CD4-positive, alpha-beta T cell treated with Interleukin-17A for 4 hours (primary cell): ENCODE measurements at places on chromosomes 11 and 22.
A peak's percentile ranks its signal among the peaks of the same experiment; 100 is the strongest.

DNA sequence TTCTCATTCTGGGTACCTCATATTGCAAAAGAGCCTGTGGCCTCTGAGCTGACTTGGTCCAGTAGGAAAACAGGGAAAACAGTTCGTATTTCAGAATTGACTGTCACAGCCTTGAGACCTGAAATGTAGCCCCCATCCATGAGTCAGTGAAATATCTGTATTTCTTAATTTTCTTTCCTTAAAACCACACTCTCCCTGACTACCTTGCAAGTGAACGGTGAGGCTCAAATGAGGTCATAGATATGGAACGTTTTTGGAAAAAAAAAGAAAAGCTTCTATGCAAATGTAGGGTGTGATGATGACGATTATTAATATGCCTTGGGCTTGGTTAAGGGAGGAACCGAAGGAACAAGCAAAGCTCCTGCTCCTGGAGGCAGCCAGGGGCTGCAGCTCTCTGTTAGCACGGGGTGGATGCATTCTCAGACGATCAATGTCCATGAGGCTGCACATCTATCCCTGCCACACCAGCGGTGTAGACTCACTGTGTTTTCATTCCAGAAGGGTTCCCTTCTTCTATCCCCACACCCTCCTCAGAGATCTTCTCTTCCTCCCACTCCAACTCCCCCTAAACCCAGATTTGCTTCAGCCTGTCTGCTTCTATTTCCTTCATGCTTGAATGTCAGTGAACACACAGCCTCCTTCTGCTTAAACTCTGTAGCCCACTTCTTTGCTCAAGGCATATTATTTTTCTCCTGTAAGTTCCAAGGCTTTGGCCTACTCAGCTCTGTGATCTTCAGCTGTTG is 29.2 kb upstream of the SCN3B start:
- DNase-seq, result no peak

- no peak for DNase-seq
These were observed 1.0 kb upstream of the KLHL35 start for GRCh38 chr11:75434051-75434450.

DNA sequence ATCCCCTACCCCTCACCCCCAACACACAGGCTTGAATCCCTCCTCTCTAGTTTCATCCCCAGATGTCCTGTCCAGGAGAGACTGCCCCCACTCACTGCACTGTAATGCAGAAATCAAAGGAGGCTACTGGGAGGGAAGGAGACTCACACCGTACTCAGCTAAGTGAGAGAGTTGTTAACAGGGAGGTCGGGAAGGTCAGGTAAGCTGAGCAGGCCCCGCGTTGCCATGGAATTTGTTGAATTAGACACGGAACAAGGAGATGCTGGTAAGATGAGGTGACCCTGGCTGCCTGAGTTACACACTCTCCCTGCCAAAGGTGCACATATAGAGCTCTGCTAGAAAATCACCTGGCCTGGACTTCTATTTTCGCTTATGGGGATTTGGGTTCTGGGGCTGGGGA is 197.9 kb downstream of the NXPE2 start:
- no peak for DNase-seq

DNA sequence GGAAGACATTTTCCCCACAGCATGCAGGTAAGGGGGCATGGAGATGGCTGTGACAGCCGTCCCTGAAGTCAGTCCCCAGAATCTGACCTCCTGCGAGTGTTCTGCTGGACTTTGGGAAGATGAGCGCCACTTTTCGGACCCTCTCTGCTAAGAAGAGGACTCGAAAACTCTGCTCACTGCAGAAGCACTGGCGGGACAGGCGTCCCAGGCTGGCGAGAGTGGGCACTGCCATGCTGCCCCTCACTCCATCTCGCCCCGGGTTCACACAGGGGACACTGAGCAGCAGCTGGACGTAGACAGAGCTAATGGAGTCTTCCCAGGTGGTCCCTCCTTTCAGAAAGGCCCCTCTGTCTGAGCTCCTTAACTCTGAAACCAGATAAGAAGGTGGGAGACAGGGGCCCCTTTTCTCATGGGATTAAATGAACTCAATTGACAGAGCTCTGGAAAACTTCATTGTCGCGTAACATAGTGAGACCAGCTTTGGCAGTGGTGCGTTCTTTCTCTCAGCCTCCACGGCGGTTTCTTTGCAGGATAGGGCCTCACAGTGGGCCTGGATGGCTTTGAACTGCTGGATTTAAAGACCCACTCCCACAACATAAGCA is 4.8 kb downstream of the ADAMTS8 start:
- no peak for DNase-seq

- no peak for DNase-seq
These were observed 941.3 kb downstream of the OPCML start for GRCh38 chr11:132590986-132591385.

DNA sequence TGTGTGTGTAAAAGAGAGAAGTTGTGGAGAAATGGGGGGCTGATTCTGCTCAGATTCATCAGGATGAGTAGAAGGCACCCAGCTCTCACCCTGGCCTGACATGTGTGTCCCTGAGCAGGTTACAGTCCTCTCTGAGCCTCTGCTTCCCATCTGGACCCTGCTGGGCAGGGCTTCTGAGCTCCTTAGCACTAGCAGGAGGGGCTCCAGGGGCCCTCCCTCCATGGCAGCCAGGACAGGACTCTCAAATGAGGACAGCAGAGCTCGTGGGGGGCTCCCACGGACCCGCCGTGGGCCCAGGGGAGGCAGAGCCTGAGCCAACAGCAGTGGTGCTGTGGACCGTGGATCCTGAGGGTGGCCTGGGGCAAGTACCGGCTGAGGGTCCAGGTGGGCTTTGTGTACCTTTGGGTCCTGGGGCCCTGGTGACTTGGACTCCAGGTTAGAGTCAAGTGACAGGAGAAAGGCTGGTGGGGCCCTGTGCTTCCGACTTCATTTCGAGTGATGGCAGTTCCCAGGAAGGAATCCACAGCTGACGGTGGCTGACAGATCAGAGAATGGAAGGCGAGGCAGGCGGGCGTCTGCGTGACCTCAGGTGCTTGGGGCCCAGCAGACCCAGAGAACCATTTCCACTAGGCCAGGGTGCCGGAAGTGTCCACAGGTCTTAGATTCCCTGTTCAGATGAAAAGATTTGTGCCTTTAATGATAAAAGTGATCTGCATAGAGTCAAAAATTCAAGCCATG is 21.9 kb downstream of the NEAT1 start:
- no peak for DNase-seq

DNA sequence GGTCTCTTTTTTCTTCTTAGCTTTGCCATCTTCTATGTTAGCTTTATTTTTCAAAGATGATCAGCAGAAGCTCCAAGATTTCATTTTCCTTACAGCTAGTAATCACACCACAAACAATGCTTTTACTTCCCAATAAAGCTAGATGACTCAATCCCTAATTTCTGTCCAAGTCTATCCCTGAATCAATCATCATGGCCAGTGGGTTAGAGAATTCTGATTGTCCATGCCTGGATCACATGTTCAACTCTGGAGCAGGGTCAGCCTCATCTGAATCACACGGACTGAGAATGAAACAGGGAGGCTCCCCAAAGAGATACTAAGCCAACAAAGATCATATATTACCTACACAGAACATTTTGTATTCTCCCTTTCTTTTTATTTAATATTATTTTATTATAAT is 79.6 kb downstream of the BBOX1 start:
- DNase-seq, result no peak

DNA sequence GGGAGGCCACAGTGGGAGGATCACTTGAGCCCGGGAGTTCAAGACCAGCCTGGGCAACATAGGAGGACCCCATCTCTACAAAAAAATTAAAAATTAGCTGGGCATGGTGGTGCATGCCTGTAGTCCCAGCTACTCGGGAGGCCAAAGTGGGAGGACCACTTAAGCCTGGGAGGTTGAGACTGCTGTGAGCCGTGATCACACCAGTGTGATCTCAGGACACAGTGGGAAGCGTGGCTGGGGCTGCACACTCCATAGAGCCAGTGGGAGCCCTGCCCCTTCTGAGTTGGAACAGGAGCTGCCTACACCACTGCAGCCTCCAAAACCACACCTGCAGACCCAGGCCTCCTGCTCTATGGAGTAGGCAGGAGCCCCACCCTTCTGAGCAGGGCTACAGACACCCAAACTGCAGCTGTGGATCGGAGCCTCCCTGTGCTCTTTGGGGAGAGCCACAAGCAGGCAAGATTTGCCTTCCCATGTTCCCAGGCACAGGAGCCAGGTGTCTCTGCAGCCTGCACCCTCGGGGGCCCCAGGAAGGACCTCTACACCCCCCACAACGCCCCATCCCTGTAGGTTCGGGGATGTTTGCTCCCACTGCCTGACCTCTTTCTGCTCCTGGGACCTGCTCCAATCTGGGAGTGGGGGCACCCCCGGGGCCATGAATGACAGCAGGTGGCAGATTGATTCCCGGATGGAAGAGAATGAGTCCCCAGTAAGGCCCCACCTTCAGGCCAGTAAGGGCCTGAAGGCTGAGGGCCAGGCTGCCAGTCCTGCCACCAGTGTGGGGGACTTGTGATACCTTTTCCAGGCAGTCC is 245.4 kb downstream of the BUD13 start:
- no peak for DNase-seq

- DNase-seq, result no peak
These were observed 33.7 kb downstream of the SHISAL1 start for GRCh38 chr22:44279069-44279360.

DNA sequence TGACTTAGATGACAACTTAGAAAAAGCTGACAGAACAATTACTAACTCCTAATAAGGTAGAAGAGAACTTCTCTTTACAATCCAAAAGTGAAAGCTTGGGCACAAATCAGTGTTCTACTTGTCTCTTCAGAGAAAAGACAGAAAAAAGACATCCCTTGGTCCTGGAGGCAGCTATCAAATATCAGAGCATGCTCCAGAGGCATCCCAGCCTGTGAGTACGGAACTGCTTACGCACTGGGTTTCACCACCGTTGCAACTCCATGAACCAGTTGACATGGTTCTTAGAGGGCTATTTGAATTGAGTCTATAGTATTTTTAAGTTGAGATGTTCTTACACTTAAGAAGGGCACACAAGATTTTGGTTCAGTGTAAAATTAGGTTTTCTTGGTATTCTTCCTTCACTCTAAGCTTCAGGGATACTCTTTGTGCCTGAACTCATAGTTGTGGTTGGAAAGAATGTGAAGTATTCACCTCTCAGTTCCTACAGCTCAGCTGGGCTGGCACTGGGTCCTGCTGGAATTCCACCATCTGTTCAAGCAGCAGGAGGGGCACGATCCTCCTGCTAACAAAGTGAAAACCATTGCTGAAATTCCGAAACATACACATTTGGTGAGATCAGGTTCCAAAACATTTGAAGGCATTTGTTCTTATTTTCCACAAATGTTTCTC is 6.3 kb downstream of the AKIP1 start:
- DNase-seq, result no peak

- DNase-seq, result no peak
These were observed 186.8 kb downstream of the SOX6 start for GRCh38 chr11:16169541-16169940.

GRCh38 chr11:85643191-85643614 is 4.6 kb upstream of the TMEM126A start:
- no peak for DNase-seq

- DNase-seq, result peak; percentile 66
These were observed 15.3 kb upstream of the CDC42BPG start for GRCh38 chr11:64859542-64860414.

DNA sequence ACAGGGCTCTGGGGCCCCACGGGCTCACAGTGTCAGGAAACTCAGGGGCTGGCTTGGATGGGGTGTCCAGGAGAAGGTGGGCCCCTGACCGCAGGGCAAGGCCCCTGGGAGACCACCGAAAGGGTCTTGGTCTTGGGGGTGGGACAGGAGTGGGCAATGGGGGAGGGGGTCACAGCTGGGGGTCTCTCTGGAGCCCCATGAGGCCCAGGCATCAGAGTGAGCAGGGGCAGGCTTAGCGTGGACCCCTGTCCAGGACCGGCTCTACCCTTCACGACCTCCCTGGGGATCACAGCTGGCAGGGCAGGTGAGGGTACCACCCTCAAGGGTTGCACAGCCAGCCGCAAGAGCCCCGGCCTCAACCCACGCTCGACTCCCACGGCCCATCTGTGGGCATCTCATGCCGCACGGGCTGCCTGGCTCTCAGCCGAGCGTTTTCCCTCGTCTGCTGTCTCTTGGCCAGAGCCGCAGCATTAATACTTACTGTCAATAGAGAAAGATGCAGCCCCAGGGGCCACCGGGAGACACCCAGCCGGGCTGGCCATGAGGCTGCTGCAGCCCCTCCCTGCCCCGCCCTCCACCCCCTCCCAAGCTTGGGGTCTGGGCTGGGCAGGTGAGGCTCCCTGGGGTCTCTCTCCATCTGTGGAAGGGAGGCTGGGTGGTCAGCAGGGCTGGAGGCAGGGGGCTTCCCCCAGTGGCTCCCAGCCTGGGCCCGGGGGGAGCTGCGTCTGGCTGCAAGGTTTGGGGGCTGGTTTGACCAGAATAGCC is 662 bp downstream of the MUC5B start:
- no peak for DNase-seq

GRCh38 chr22:46542011-46542985 is 4.9 kb upstream of the CELSR1 start:
- peak; percentile 72 for DNase-seq

GRCh38 chr11:96335388-96335787 is 7.6 kb downstream of the MAML2 start:
- no peak for DNase-seq

GRCh38 chr11:71976551-71976950 is 22.2 kb upstream of the IL18BP start:
- no peak for DNase-seq

GRCh38 chr11:96328395-96329010 is 14.5 kb downstream of the MAML2 start:
- peak; percentile 19 for DNase-seq

GRCh38 chr22:24380220-24380904 is 47.0 kb upstream of the ADORA2A start:
- DNase-seq, result no peak

- no peak for DNase-seq
These were observed 4.8 kb downstream of the DIXDC1 start for GRCh38 chr11:111941963-111942362.

- peak; percentile 28 for DNase-seq
These were observed 1.7 kb downstream of the ZBED4 start for GRCh38 chr22:49855251-49855911.

GRCh38 chr11:64608636-64609035 is 17.6 kb downstream of the SLC22A12 start:
- no peak for DNase-seq

- DNase-seq, result no peak
These were observed 247.6 kb upstream of the TBCEL start for GRCh38 chr11:120775986-120776951.

DNA sequence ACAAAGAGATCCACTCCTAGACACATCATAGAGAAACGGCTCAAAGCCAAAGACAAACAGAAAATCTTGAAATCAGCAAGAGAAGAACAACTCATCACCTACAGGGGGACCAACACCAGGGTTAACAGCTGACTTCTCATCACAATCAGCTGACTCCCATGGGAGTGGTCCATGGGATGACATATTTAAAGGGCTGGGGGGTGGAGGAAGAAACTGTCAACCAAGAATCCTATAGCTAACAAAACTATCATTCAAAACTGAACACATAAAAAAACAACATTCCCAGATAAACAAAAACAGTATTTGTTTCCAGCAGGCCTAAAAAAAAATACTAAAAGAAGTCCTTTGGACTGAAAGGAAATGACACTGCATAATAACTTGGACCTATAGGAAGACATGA is 86.7 kb downstream of the APOL5 start:
- DNase-seq, result no peak

GRCh38 chr11:21446939-21447590 is 745.8 kb upstream of the ANO5 start:
- no peak for DNase-seq
